ENCODE measurements at places on chromosomes 1 and 21.

GRCh38 chr1:87335175-87335884 lies 6.7 kb downstream of the LMO4 start:
- peak; percentile 70 for DNase-seq

GRCh38 chr1:167225920-167226319 lies 5.2 kb downstream of the POU2F1 start:
- no peak for DNase-seq

GRCh38 chr1:67787746-67788145 lies 45.5 kb downstream of the GNG12 start:
- no peak for DNase-seq

DNA sequence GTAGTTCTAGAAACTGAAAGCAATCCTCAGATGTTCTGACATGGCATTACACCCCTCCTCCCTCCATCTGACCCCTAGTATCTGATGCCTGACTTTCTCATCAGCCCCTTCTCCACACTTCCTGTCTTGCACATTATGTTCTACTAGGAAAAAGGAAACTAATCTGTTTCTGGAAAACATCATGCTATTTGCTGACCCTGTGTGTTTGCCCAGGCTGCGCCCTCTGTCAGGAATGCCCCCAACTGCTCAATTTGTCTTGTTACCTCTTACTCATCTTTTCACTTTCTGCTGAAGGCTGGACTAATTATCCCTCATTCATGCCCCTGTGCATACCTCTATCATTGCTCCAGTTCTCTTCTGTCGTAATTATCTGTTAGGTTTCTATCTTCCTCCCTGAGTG lies 37.5 kb upstream of the DAB1 start:
- no peak for DNase-seq

- no peak for DNase-seq
Observed at GRCh38 chr1:28163496-28164161, 12.9 kb downstream of the PTAFR start.

DNA sequence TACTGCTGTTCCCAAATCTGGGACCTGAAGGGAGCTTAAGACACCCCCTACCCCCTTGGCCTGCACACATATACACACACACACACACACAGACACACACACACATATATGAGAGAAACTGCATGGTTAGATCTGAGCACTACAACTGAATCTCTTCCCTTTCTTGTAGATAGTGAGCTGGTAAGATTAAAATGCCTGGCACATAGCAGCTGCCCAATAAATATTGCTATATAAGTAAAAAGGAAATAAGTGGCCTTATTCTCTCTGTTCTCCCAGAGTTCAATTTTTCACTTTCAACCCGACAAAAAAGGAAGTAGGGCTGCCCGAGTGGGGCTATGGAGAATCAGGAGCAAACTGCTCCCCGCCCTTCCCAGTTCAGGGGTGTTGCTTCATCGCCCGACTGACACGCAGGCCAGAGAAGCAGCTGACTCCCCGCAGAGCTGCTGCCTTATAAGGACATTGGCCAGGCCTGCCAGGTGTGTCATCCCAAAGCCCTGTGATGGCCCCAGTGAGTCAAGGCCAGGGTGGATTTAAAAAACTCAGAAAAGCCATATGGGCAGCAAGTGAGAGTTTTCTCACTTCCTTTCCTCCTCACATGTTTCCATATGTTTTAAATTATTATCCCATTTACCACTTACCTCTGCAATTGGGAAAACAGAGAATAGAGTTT lies 106.5 kb upstream of the SLC44A3 start:
- peak; percentile 85 for DNase-seq

GRCh38 chr1:93061895-93062792 lies 16.9 kb upstream of the MTF2 start:
- DNase-seq: peak; percentile 66

- peak; percentile 85 for DNase-seq
Observed at GRCh38 chr1:160837558-160838205, 25.0 kb downstream of the CD244 start.

- no peak for DNase-seq
Observed at GRCh38 chr1:173405834-173406233, 71.3 kb upstream of the PRDX6 start.

DNA sequence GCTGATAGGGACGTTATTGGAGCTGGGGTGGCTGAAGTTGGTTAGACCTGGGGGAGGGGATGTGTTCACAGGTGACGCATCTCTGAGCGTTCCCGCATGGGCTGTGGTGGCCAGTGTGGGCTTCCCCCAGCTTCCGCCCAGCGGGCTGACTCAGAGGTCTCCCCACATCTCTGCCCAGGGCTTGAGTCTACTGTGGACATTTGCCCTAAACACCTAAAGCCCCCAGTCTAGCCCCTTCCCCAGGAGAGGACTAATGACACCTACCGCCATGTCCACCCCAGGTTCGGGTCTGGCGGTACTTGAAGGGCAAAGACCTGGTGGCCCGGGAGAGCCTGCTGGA lies 2.0 kb downstream of the AGRN start:
- no peak for DNase-seq

DNA sequence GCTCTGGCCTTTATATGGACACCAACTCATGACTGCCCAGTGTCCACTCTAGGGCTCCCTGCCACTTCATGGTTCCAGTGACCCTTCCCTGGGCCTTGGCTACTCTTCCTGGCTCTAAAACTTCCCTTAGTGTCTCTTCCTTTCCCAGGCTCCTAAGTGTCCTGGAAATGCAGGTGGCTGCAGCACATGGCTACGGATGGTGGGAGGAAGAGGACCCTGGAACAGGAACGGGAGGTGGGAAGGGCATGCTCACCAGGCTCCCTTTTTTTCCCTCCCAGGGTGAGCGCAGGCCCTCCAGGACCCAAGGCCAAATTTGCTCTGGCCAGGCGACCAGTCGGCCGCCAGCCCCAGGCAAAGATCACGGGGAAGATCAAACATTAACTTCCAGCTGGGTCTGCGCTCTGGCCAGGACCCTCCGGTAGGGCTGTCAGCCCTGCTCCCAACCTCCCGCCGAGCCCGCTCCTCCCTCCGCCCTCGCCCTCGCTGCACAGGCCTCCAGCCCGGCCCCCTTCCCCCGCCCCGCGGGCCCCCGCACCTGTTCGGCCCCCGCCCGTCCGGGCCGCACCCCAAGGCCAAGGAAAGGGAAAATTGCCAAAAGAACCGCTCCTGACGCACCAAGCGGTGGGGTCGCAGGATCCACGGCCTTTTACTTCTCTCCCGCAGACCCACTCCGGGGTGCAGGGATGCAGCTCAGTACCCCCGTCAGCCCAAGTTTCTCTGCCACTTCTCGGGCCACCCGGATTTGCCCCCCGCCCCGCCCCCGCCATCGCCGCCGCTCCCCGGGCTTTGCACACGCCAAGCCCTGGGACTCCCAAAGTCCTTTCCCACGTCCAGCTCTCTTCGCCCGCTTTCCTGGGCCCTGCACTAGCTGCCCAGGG lies 894 bp downstream of the TCEA3 start:
- DNase-seq: no peak

GRCh38 chr1:37342736-37343135 lies 131.6 kb upstream of the ZC3H12A start:
- no peak for DNase-seq

DNA sequence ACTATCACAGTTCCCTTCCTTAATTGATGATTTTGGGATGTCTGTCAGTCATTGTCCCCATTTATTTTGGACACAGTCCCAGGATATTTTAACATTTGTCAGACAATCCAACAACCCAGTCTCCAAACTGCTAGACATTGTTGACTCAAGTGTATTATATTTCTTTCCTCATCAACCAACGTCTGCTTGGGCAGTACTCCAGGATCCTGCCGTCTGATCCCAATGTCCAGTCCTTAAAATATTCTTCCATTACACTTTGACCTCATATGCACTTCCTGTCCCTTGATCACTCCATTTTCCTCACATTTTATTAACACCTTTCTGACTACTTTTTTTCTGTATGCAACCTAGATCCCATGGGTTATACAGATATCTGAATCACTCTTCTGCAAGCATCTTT lies 39.8 kb upstream of the KIAA0040 start:
- no peak for DNase-seq

DNA sequence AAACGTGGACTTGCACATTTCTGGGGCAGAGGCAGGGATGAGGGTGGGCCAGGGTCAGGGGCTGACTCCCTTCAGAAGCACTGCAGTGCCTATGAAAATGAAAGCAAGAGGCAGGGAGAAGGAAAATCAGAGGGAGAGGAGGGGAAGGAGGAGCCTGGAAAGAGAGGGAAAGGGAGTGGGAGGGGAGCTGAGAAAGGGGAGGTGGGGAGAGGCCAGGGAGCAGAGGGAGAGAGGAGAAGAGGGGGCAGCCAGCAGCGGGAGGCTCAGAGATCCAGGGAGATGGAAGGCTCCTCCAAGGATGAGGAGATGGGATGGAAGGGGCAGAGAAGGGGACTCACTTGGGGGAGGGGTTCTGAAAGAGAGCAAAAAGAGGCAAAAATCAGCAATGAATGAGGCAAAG lies 96.3 kb upstream of the KLHDC7A start:
- no peak for DNase-seq

DNA sequence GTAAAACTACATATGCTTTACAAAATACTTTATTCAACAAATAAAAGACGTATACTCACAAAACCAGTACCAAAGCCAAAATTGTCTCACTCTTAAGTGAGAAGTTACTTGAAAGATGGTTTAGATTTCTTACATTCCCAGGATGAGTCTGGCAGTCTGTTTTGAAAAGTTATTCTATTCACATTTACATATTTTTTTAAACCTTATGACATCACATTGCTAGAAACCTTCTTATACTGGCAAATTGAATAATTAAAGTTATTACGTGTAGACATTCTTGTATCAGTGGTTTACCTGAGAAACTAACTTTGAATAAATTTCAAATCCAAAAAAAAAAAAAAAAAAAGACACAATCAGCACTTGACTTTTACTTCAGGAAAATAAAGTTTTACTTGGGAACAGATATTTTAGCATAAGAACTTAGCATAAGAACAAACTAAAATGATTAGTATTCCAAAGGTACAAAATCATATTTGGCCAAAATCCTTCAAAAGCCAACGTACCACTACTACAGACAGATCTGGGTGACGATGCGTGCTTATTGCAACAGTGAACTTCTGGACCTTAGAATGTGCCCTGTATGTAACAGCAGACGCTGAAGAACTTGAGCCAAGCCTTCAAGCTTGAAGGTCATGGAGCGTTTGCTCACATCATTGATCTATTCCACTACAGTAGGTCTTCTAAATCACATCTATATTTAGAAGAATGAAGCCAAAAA lies 2.5 kb downstream of the CDC42BPA start:
- DNase-seq: no peak

GRCh38 chr1:200535605-200536004 lies 84.9 kb downstream of the KIF14 start:
- DNase-seq: peak; percentile 2

- DNase-seq: no peak
Observed at GRCh38 chr21:36263797-36264196, 56.2 kb upstream of the MORC3 start.

DNA sequence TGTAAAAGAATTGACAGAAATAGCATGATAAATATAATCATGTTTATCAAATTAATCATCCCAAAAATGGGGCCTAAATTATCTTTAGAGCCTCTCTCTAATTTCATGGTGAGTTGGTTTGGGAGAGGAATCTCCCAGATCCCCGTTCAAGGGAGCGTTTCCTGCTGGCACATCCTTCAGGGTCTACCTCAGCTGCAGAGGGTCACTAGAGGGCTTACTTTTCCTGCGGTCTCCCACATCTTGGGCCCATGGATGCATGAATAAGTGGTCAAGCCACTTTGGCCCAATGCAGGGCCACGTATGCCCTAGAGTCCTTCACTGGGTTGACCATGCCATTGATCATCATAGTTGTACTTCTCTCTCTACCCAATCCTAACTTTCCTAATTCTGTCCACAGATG lies 164.1 kb downstream of the USP25 start:
- DNase-seq: no peak

DNA sequence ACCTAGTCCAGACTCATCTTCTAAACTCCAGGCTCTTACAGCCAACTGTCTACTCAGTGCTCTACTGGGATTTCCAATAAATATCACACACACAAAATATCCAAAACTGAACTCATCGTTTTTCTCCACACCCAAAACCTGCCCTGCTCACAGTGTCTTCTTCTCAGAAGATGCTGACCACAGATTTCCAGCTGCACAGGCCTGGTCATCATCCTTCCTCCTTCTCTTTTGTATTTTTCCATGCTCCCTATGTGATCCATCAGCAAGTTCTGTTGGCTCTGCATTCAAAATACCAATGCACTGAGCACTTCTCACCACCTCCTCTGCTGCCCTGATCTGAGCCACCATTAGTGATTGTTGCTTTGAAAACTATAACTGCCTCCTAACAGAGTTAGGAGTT lies 159.5 kb upstream of the KAZN start:
- no peak for DNase-seq

DNA sequence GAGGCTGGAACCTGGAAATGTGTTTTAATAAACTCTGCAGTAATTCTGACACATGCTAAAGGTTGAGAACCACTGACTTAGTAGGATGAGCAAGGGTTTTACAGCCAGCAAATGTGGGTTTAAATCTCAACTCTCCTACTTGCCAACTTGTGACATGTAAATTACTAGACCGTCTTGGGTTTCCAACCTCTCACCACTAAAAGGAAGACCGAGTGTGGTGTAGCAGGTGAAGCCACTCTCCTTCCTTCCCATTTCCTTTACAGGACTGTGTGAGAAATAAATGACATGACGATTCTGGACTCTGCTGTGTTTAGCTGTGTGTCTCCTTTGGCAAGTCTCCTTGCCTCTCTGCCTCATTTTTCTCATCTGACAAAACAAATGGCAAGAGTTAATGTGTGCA lies 49.5 kb upstream of the DNAJC6 start:
- no peak for DNase-seq

DNA sequence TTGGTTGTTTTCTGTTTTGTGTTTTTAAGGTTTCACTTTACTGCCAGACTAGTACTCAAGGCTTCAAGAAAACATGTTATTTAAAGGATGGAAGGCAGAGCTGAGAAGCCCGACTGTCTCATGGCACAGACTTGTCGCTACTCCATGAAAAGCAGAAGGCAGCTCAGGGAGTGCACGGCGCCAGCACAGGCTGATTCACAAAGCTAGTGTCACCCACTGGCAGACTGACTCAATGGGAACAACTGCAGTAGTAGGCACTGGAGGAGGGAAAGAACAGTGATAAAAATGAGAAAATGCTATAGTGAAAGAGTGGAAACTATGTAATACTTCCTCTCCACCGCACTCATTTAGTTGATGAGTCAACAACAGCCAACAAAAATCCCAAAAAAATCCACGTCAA lies 14.7 kb downstream of the HSF2BP start:
- no peak for DNase-seq

All from CD4-positive, alpha-beta T cell treated with Interleukin-1 beta for 1 hour (primary cell).